ENCODE measurements at places on chromosomes 2 and 18.

DNA sequence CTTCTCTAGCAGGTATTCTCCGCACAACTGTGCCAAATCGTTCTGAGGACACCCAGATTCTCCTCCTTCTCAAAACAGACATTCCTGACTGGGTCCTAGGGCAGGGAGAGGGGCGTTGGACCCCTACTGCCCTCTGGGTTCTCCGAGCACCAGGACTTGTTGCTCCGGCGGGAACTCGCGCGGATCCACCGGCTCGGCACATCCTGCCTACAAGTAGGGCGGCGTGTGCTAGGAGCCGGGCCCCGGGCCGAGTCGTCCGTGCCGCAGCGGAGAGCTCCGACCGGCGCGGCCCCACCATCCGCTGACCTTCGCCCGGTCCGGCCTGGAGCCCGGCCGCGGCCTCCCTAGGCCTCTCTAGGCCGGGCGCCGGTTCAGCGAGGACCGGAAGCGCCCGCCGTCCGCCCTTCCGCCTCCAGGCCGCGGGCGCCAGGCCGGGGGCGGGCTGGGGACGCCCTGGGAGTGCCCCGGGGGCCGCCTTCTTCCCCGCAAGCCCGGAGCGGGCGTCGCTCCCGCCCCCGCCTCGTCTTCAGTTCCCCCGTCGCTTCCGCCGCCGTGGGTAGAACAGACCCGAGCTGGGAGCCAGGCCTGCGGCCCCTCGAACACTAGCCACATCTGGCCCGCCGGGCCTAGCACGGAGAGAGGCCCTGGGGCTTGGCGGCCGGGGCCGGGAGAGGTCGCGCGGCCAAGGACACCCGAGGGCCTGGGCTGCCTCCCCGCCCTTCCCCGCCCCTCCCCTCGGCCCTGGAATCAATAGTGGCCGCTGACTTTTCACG, 7.6 kb upstream of the ONECUT2 start:
- DNase-seq = no peak

GRCh38 chr2:33371304-33372090, 105.0 kb upstream of the RASGRP3 start:
- DNase-seq = no peak

DNA sequence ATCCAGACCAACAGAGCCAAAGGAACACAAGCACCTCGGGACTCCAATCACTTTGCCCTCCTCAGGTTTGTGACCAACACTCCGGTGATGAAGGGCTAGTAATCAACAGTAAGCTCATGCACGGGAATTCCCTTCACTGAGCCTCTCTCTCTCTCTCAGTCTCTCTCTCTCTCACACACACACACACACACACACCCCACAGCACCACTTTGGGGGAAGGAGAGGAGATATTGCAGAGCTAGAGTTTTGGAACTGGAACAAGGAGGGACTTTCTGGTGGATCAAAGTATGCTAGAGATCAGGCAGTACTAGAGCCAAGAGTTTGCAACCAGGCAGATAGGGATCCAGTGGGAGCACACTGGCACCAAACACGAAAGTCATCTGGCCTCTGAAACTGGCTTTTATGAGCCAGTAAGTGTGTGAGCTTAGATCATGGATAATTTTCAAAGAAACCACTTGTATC, 98.7 kb downstream of the ANKRD44 start:
- no peak for DNase-seq

DNA sequence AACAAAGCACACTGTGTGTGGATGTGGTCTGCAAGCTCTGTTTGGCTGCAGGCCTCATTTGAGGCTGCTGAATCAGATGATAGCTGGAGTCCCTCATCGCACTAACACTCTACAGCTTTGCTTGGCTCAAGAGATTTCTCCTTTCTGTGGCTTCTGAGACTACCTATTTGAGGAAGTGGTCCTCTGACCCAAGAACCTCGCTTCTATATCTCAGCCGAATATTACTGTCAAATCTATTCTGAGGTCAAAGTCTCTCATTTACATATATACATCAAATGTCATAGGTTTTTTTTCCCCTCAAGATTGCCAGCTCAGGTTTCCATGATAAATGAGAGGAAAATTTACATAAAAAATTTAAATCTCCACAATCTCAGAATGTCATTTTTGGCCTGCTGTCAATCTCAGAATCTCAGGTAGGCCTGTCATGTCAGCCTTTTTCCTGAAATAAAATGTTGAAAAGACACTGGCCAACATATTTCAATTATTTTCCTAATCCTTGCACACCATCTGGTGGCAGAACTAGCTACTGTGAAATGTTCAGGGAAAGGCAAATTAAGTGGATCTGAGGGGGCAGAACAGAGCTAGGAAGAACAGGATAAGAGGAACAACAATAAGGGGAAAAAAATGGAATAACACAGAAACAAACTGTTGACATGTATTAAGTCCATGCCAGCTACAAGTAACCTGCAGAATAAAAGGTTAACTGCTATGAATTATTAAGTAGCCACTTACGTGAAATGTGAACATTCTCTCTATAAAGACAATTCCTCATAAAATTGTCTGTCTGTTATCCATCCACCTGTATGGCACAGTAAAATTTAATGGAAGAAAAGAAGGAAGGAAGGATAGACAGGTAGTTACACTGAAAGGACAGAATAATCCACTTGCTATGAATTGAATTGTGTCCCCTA, 39.3 kb downstream of the AP1S3 start:
- peak; percentile 43 for DNase-seq

GRCh38 chr18:49739275-49739674, 74.1 kb downstream of the ACAA2 start:
- DNase-seq = no peak
